ENCODE measurements at places on chromosomes 6 and 20. TPM values are rescaled to one million over a fixed set of nuclear protein-coding genes. Genes with fewer than 3 reads are reported as not detected.

DNA sequence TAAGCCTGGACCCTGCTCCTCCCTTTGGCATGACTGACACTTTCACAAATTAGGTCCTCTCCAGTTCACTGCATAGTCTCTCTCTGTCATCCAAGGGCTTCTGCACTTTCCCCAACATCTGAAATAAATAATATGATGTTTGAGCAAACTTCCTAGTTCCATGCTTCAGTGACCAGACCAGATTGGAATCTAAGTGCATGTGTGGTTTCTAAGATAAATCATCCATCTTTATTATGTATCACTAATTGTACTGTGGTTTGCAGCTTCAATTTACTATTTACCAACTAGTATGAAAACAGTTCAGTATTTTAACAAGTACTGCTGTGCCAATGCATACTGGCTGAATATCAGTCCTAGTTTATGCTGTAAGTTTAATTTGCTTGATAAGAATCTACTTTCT lies 18.7 kb downstream of the SESN1 start:
- no peak for DNase-seq

GRCh38 chr6:11820821-11821220 lies 42.2 kb upstream of the ADTRP start:
- no peak for DNase-seq

GRCh38 chr6:163243083-163243482 lies 171.4 kb upstream of the QKI start:
- DNase-seq, result peak; percentile 49

RAD21L1 gene
- 0.63 TPM for total RNA-seq

SRMS gene
- not detected for total RNA-seq

GRCh38 chr6:22727710-22728109 lies 158.3 kb downstream of the HDGFL1 start:
- DNase-seq, result no peak

DNA sequence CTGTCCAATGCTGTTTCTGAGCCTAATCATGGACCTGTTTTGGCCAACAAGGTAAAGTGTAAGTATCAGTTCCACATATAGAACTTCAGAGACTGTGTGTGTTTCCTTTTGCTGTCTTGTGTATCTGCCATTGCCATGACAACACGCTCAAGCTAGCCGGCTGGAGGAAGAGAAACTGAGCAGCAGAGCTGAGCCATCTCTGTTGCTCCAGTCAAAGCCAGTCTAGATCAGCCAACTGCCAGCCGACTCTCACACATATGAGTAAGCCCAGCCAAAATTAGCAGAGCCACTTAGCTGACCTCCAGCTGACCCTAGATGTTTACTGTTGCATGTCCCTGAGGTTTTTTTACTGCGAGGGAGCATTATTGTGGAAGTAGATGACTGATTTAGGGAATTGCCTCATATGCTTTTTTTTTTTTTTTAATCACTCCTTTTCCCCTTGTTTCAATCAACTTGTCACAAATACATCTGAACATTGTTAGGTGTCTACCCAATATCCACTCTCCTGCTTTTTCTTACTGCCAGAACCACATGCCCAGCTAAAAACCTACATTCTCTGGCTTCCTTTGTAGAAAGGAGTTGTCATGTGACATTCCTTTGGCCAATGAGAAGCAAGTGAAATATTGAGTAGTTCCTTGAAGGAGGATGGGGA lies 304.3 kb upstream of the SUPT3H start:
- DNase-seq, result peak; percentile 68

GRCh38 chr20:62624719-62625453 lies 17.4 kb upstream of the SLCO4A1 start:
- DNase-seq, result no peak

GCNT2 gene
- total RNA-seq, result 4.7 TPM

CLIC1 gene
- total RNA-seq, result 1,241 TPM

- peak; percentile 51 for DNase-seq
Measured at GRCh38 chr6:132491303-132491702, 21.6 kb downstream of the STX7 start.

GRCh38 chr6:49001856-49002541 lies 461.1 kb downstream of the MMUT start:
- DNase-seq, result no peak

- DNase-seq, result no peak
Measured at GRCh38 chr20:52234302-52235045, 42.9 kb upstream of the ZFP64 start.

RAET1E gene
- total RNA-seq, result 1.4 TPM

Data from Daoy (cell line).